ENCODE measurements at places on chromosomes 1 and 21.

- no peak for DNase-seq
These were observed 273.7 kb upstream of the AJAP1 start for GRCh38 chr1:4380564-4381168.

GRCh38 chr1:17630986-17631385, 91.5 kb downstream of the ARHGEF10L start:
- no peak for DNase-seq

- no peak for DNase-seq
These were observed 134.7 kb downstream of the KAZN start for GRCh38 chr1:14733048-14733778.

DNA sequence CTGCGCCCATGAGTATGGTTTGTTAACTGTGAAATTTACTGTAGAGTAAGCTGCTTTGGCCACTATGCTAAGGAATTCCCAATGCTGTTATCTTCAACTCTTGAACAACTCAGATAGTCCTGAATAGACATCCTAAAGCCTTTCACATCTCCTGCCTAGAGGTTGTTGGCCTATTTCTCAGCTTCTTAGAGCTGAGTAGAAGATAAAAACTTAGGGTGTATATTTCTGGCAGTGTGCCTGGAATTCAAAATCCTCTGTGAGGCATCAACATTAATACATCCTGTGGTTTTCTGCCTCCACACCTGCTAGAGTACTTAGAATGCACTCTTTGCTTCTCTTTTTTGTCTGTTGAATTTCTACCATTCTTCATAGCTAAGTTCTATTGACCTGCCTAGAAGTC, 45.8 kb upstream of the RC3H1 start:
- DNase-seq, result no peak

DNA sequence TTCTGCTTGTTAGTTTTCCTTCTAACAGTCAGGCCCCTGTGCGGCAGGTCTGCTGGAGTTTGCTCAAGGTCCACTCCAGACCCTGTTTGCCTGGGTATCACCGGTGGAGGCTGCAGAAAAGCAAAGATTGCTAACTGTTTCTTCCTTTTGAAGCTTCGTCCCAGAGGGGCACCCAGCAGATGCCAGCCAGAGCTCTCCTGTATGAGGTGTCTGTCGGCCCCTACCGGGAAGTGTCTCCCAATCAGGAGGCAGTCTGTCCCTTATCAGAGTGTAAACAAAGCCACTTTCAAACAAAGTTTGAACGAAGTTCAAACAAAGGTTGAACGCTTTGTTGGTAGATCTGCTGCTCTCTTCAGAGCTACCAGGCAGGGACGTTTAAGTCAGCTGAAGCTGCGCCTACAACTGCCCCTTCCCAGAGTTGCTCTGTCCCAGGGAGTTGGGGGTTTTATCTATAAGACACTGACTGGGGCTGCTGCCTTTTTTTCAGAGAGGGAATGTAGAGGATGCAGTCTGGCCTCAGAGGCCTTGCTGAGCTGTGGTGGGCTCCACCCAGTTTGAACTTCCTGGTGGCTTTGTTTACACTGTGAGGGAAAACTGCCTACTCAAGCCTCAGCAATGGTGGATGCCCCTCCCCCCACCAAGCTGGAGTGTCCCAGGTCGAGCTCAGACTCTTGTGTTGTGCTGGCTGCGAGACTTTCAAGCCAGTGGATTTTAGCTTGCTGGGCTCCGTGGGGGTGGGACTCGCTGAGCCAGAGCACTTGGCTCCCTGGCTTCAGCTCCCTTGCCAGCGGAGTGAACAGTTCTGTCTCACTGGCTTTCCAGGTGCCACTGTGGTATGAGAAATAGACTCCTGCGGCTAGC, 401.8 kb downstream of the SRGAP2C start:
- no peak for DNase-seq

- DNase-seq, result no peak
These were observed 67.2 kb downstream of the TTLL7 start for GRCh38 chr1:83931658-83932253.

GRCh38 chr1:193270996-193271395, 84.6 kb upstream of the B3GALT2 start:
- no peak for DNase-seq

DNA sequence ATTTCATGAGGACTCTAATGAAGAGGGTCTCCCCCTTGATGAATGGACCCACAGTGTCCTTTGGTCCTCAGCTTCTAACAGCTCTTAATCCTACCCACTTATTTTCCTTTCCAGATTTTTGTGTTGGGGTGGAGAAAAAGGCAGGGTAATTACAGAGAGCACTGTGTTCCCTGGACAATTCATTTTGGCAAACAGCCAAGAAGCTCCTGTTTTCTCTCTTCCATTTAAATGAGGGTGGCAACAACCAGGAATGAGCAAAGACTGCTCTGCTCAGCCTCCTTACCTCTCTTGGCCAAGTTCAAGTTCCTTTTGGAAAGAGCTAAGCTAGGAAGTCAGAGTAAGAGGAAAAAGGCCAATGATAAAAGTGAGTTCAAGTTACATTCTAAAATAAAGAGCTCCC, 11.9 kb downstream of the XKR8 start:
- no peak for DNase-seq

DNA sequence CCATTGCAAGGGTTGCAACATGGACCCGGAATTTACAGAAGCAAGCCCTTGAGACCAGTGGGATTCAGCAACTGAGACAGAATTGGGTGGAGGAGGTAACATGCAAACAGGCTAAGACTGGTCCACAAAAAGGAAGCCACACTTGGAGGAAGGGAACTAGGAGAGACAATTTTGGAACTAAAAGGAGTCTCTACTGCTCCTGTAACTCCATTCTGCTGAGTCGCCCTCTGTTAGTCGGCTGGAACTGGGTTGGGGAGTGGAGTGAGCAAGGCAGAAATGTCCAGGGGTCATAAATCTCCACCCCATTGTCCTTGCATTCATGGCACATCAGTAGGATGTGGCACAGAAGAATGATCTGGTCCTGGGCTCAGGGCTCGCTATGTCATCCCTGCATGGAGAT, 5.1 kb downstream of the LAMB3 start:
- no peak for DNase-seq

DNA sequence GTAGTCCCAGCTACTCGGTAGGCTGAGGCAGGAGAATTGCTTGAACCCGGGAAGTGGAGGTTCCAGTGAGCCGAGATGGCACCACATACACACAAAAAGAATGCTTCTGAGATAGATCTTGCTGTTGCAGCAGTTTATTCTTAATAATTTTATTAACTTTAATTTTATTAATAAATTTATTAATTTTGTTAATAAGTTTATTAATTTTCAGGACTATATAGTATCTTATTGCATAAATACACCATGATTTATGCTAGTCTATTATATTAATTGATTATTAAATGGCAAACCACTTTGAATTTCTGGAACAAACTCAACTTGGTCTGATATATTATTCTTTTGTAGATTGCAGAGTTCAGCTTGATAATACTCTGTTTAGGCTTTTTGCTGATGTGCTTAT, 99.5 kb downstream of the CLIC6 start:
- DNase-seq, result no peak

- DNase-seq, result peak; percentile 84
These were observed 17.3 kb downstream of the CRYBG2 start for GRCh38 chr1:26336477-26337205.

DNA sequence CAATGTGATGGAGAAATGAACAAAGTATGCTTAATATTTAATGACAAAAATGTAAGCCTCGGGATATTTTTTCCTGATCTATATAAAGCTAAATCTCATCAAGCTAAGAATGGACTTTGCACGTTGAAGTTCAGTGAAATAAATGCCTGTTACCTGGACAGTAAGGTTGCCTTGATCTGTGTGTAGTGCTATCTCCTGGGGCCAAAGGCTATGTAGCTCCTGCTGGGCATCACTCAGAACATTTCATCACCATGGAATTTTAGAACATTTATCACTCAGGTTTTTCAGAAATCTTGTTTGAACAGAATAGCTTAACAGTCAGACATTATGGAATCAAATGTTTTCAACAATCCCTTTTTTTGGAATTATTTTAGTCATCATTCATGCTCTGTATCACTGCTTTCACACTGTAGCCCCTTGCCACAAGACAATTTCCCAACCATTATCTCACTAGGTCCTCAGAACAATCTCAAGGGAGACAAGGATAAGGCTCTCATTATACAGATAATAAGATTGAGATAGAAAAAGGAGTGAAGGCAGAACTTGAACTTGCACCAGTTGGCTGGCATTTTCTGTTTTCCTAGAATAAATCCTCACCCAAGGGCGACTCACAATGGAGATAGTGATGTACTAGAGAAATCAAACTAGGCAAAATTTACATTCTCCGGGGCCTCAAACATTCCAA, 3.7 kb downstream of the OR10J1 start:
- no peak for DNase-seq

DNA sequence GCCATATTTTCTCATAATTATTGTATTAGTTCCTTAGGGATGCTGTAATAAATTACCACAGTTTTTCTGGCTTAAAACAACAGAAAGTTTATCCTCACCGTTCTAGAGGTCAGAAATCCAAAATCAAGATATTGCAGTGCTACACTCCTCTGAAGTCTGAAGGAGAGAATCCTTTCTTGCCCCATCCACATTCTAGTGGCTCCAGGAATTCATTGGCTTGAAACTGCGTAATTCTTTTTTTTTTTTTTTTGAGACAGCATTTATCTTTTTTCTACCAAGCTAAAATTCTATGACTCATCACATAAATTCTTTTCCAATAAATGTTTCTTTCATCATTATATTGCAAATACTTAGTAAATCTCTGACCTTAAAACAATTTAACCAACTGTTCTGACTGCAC, 451.0 kb upstream of the RGS18 start:
- no peak for DNase-seq

- no peak for DNase-seq
These were observed 5.2 kb upstream of the MARCKSL1 start for GRCh38 chr1:32341186-32341757.

DNA sequence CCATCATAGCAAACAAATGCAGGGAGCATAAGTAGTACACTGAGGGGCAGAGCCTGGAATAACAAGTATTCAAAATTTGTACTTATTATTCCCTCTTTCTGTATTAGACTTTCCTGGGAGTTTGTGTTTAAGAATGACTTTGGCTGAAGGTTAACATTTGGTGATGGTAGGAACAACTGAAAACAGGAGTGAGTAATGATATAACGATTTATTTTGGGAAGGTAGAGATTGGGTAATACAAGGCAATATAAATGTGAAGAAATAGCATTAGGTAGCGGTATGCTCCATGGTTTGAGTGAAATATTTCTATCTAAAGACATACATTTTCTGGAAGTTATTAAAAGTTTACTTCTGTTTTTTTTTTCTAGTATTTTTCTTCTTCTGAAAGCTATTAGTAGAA, 18.5 kb upstream of the C1orf21 start:
- DNase-seq, result no peak

DNA sequence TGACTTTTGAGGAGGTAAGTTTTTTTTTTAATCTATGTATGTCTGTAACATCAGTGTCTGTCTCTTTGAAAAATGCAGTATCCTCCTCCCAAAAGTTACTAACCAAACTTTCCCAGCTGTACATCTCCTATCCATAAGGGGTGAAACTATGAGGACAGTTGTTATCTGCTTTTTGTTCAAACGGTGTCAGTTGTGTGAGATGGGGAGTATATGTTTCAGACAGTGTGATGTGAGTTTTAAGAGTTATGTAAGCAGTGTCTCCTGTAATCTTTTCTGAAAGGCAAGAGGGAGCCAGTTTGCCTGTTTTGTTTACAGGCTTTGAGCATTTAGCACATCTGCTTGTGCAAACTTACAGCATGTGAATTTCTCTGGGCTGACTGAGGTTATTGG, 34.8 kb upstream of the CACYBP start:
- no peak for DNase-seq

DNA sequence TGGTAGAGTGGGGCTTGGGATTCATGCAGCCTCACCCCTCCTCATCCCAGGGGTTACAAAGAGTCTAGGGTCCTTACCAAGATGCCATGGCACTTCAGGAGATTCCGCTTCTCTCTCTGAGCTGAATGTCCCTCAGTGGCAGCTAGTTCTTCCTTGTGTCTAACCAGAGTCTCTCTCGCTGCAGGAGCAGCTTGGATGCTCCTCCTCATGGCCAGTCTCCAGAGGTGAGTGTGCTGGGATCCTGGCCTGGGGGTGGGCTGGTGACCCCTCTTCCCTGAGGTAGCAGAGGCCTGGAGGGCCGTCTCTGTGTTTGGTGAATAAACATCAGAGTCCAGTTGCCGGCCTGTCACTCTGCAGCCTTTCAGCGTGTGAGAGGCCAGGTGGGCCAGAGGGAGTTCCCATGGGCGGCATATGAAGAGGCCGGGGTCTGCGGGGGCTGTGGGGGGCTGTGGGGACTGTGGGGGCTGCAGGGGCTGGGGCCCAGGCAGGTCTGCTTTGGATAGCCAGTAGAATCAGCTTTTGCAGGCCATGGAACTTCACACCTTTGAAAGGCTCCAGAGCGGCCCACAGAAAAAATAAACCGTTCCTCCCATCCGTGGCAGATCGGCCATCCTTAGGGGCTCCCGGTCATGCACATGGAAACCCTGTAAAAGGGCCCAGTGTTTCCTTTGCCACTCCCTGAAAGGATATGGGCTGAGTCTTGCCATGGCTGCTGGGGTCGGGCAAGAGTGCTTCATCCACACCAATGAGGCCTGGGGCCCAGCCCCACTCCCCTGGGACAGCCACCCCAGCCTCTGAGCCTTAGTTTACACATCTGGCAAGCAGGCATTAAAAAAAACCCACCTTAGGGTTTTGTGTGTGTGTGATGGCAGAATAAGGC, 256.4 kb downstream of the FOXD2 start:
- DNase-seq, result no peak

DNA sequence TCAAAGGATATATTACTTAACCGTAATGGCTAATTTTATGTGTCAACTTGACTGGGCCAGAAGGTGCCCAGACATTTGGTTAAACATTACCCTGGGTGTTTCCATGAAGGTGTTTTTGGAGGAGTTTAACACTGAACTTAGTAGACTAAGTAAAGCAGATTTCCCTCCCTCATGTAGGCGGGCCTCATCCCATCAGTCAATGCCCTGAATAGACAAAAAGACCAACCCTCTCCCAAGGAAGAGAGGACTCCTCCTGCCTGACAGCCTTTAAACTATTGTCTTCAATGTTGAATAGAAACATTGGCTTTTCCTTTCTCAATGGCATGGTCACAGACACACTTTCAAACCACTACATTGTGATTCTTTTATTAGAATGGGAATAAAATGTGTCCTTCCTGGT, 121.9 kb downstream of the SETD4 start:
- no peak for DNase-seq

DNA sequence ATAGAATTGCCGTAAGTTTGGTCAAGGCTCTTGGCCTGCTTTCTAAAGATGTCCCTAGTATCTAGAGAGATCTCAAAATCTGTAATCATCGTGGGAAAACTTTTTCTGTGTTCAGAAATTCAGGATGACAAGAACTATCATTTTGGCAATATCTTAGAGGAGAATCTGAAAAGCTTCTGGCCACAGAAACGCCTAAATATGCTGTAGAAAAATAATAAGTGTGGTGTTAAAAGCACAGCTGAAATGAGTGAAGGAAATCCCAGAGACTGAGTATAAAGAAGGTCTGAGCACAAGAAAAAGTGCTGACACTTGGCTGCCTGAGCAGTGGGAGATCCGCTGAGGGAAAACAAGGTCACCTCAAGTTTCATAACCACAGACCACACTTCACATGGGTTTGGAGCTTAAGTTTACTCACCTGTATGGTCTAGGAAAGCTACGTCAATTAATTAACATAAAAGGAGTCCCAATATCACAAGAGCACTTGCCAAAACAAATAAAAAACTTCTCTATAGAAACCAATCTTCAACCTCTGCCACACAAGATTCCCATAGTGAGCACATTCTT, 235.2 kb upstream of the IRF2BP2 start:
- DNase-seq, result peak; percentile 26

GRCh38 chr1:22319608-22320007, 132.0 kb upstream of the ZBTB40 start:
- no peak for DNase-seq

All from stimulated activated CD4-positive, alpha-beta T cell treated with anti-CD3 and anti-CD28 coated beads, Interleukin-12 subunit alpha, Interleukin-12 subunit beta, amount 100 ng/mL, for 24 hours (primary cell).